Kidney (tissue), 22 donors: ENCODE measurements at places on chromosomes 4 and X. TPM values are rescaled to one million over a fixed set of nuclear protein-coding genes. Genes with fewer than 3 reads are reported as not detected.

GRCh38 chr4:2809610-2810180 lies 16.8 kb downstream of the SH3BP2 start:
- no peak overlapping the region for H3K4me3 ChIP-seq
- H3K36me3 ChIP-seq, result no peaks in the 10 kb centered on the region
- H3K27me3 ChIP-seq, result no peaks in the 10 kb centered on the region
- no peak overlapping the region for H3K27ac ChIP-seq
- no peak for DNase-seq
- no peaks in the 10 kb centered on the region for H3K4me1 ChIP-seq

DNA sequence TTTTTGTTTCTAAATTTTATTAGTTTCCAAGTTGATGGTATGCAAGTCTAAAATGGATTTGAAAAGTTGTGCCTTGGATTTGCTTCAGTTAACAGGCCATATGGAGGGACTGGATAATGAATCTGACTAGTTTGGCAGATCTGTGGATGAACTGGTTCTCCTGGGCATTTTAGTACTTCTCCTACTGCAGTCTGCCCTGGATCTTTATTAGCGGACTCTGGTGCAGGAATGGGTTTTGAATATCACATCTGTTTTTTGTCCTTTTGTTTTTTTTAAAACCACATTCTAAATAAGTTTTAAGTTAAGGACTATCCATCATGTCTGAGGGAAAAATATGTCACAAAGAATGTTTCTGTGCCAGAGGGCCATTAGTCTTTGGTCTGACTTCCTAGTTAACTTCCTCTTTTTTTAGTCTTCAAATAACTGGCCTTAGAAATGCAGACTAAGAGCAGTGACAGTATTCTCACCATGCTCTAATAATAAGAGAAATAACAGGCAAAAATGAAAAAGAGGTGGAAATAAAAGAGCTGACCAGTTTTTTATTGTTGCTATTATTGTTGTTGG lies 13.9 kb upstream of the DCK start:
- no peak overlapping the region for H3K4me3 ChIP-seq
- DNase-seq, result no peak
- peaks cover 4% of the 10 kb centered on the region for H3K36me3 ChIP-seq
- H3K27me3 ChIP-seq, result no peaks in the 10 kb centered on the region

DNA sequence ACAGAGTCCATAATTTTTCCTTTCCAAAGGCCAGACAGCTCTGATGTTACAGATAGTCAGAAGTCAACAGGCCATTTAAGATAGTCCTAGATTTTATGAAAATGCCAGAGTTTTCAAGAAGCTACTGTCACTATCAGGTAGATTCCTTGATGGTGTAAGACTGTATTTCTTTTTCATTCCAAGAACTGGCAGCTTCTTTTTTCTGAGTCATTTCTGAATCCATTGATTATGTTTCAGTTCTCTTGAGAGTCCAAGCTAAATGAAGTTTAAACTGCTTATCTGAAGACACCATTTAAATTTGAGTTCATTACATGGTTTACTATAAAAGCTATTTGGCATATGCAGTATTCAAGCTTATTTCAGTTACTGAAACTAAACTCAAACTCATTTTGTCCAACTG lies 44.6 kb downstream of the RASSF6 start:
- no peaks in the 10 kb centered on the region for H3K27me3 ChIP-seq
- no peaks in the 10 kb centered on the region for H3K4me1 ChIP-seq
- no peak overlapping the region for H3K27ac ChIP-seq
- H3K36me3 ChIP-seq, result no peaks in the 10 kb centered on the region
- H3K4me3 ChIP-seq, result no peak overlapping the region
- no peak for DNase-seq

- H3K4me3 ChIP-seq, result no peak overlapping the region
- H3K36me3 ChIP-seq, result no peaks in the 10 kb centered on the region
- DNase-seq, result no peak
- no peak overlapping the region for H3K27ac ChIP-seq
- no peaks in the 10 kb centered on the region for H3K27me3 ChIP-seq
- no peaks in the 10 kb centered on the region for H3K4me1 ChIP-seq
Observed at GRCh38 chrX:109184506-109185139, 297.3 kb downstream of the GUCY2F start.

DNA sequence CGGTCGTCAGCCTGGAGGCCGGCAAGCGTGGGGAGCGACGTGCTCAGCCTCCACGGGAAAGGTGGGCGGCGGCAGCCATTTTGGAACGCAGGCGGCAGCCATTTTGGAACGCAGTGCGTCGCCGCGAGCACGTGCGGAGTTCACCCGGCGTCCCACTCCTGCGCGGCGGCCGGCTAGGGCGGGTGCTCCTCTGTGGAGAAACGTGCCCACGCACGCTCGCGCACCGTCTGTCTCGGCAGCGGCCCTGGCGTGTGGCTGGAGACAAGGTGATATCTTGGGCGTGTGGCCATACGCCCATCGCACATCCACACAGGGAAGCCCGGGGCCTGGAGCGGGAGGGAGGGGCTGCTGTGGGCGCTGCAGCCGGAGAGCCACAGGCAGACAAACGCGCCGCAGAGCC lies 21.1 kb downstream of the CPLX1 start:
- H3K36me3 ChIP-seq, result no peaks in the 10 kb centered on the region
- H3K4me3 ChIP-seq, result no peak overlapping the region
- no peak overlapping the region for H3K27ac ChIP-seq
- no peaks in the 10 kb centered on the region for H3K27me3 ChIP-seq
- no peaks in the 10 kb centered on the region for H3K4me1 ChIP-seq

DNA sequence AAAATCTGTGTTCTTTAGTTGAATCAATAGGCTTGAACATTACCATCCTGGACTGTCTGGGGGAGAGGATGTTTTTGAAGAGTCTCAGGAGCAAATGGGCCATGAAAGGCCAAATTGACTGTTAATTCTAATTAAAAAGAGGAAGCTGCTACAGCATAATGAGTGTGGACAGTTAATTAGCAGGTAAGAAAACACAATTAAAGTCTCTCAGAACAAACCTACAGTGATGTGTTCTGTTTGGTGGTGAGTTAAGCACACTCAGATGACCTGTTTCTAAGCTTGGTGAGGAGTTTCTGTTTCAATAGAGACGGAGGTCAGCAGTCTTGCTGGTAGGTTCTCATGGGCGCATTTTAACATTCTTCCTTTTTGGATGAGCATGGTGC lies 68.1 kb downstream of the DRD5 start:
- H3K36me3 ChIP-seq, result no peaks in the 10 kb centered on the region
- peaks cover 3% of the 10 kb centered on the region for H3K4me1 ChIP-seq
- DNase-seq, result no peak
- no peak overlapping the region for H3K27ac ChIP-seq
- H3K27me3 ChIP-seq, result no peaks in the 10 kb centered on the region

GRCh38 chrX:68916891-68917290 lies 88.1 kb downstream of the EFNB1 start:
- H3K4me3 ChIP-seq, result no peak overlapping the region
- no peak overlapping the region for H3K27ac ChIP-seq
- no peaks in the 10 kb centered on the region for H3K27me3 ChIP-seq
- DNase-seq, result no peak
- peaks cover 2% of the 10 kb centered on the region for H3K4me1 ChIP-seq

DNA sequence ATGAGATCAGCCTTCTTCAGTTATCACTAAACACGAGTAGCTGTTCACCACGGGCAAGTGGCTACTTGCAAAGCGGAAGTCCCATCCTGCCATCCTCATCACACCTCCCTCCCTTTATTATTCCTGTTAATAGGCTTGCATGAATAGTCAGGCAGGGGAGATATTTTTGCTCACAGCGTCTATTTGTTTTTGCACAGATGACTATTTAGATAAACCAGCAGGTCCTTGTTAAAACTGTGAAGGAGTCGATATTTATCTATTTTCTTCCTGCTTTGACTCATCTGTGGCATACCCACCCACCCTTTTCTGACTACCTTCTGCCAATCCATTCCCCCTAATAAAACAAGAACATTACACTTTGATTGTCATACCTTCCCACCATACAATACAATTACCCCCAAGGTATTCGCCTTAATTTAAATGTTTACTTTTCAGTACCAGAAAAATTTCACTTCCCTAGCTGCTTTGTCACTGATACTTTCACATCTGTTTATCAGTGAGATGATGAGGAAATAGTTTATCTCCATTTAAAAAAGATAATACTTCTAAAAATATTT lies 96.6 kb upstream of the BANK1 start:
- H3K36me3 ChIP-seq, result no peaks in the 10 kb centered on the region
- DNase-seq, result no peak
- no peaks in the 10 kb centered on the region for H3K27me3 ChIP-seq
- H3K4me1 ChIP-seq, result peaks cover 12% of the 10 kb centered on the region
- no peak overlapping the region for H3K4me3 ChIP-seq

- no peak overlapping the region for H3K4me3 ChIP-seq
- no peak overlapping the region for H3K27ac ChIP-seq
- DNase-seq, result no peak
- no peaks in the 10 kb centered on the region for H3K27me3 ChIP-seq
- no peaks in the 10 kb centered on the region for H3K4me1 ChIP-seq
Observed at GRCh38 chrX:5236749-5237148, 991.9 kb downstream of the NLGN4X start.

DNA sequence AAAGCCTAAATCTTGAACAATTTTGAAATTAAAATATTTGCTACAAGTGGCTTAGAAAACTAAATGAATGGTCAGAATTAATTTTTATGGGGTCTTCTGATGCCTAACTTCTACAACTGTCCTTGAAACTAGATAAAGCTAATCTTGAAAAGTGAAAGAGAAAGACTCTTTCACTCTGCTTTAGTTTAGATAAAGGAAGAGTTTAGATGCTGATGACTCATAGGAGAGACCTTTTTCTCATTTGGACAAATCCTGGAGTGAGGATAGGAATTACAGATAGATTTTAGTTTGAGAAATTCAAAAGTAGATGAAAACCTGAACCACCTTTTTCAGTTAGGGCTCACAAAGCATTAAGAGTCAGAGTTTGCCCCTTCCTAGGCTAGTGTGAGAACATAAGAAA lies 342.3 kb upstream of the GRID2 start:
- no peak overlapping the region for H3K27ac ChIP-seq
- DNase-seq, result no peak
- H3K36me3 ChIP-seq, result no peaks in the 10 kb centered on the region
- H3K27me3 ChIP-seq, result no peaks in the 10 kb centered on the region
- H3K4me1 ChIP-seq, result no peaks in the 10 kb centered on the region

DNA sequence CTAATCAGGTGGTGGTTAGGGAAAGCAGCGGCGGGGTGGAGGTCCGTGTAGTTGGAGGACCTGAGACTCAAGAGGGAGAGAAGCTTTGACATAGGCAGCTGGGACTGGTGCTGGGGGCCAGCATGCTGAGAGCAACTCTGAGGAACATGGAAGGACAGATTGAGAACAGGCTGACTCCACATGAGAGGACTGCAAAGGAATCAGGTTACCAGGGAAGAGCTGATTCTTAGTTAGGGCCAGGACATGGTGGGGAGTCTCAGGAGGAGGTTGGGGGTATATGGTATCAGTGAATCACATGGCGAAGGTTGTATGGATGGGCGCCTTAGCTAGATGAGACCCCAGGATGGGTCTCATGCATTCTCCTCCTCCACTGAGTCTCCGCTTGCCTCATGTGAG lies 264.0 kb upstream of the BOD1L1 start:
- H3K27me3 ChIP-seq, result no peaks in the 10 kb centered on the region
- H3K4me3 ChIP-seq, result no peak overlapping the region
- no peak overlapping the region for H3K27ac ChIP-seq
- no peaks in the 10 kb centered on the region for H3K36me3 ChIP-seq
- DNase-seq, result no peak

- no peaks in the 10 kb centered on the region for H3K36me3 ChIP-seq
- no peak overlapping the region for H3K4me3 ChIP-seq
- H3K27ac ChIP-seq, result no peak overlapping the region
- H3K27me3 ChIP-seq, result no peaks in the 10 kb centered on the region
- no peaks in the 10 kb centered on the region for H3K4me1 ChIP-seq
Observed at GRCh38 chr4:57442831-57443291, 332.7 kb upstream of the IGFBP7 start.

DNA sequence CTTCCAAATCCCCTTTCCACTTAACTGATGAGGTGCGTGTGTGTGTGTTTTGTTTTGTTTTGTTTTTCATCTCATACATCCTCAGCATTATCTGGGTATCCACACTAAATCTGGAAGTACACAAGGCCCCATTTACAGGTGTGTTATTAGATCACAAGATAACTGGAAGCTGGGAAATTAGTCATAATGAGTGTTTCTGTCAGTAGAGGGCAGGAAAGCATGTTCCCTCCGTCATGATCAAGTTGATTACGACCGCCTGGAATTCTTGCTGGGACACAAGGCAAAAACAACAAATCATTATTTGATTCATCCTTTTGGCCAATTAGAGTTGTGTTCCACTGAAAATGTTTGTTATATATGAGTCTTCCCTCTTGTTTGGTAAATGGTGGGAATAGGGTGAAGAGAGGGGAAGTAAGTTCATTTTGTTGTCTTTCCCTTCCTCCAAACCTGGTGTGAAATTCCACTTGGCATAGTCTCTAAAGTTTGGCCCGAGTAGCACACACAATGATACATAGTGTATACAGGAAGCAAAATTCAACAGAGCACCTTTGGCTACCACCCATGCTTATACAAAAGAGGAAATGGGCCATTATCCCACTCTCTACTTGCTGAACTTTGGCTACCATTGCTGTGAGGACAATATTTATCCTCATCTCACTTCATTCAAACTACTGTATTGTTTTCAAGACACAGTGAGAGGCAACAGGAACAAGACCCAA lies 33.3 kb upstream of the TLL1 start:
- no peaks in the 10 kb centered on the region for H3K27me3 ChIP-seq
- no peaks in the 10 kb centered on the region for H3K4me1 ChIP-seq
- no peak for DNase-seq
- no peaks in the 10 kb centered on the region for H3K36me3 ChIP-seq

- no peaks in the 10 kb centered on the region for H3K27me3 ChIP-seq
- H3K4me1 ChIP-seq, result no peaks in the 10 kb centered on the region
- no peaks in the 10 kb centered on the region for H3K36me3 ChIP-seq
- no peak overlapping the region for H3K4me3 ChIP-seq
Observed at GRCh38 chrX:150409486-150409885, 46.4 kb downstream of the MAMLD1 start.

DNA sequence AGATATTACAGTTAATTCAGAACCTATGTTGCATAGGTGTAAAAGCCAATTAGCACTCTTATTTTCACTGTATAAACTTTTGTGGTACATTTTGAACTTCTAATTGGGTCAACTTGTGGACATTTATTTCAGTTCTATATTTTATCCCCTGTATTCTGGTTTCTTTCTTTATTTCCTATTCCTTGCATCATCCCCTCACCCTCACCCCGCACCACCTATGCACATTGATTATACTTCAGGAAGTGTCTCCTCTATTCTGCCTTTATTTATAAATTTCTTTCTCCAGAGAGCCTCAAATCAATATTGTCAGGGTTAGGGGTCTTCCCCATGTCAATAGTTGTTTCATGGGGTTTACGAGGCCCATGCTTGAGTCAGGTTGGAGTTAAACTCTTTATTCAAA lies 83.1 kb downstream of the TEX13C start:
- H3K4me3 ChIP-seq, result no peak overlapping the region
- no peaks in the 10 kb centered on the region for H3K27me3 ChIP-seq
- no peak overlapping the region for H3K27ac ChIP-seq
- no peaks in the 10 kb centered on the region for H3K4me1 ChIP-seq
- H3K36me3 ChIP-seq, result no peaks in the 10 kb centered on the region

- H3K4me3 ChIP-seq, result no peak overlapping the region
- peaks cover 9% of the 10 kb centered on the region for H3K4me1 ChIP-seq
- peak; percentile 77 for DNase-seq
- no peaks in the 10 kb centered on the region for H3K27me3 ChIP-seq
Observed at GRCh38 chr4:145679520-145679919, 426 bp upstream of the C4orf51 start.

SLC2A9 gene
- total RNA-seq, result 47.6 TPM

DRD5 gene
- total RNA-seq, result not detected

SMIM10 gene
- total RNA-seq, result 6.5 TPM

XAGE1A gene
- total RNA-seq, result not detected

REELD1 gene
- total RNA-seq, result 0.66 TPM

ENPEP gene
- total RNA-seq, result 39.9 TPM
